ENCODE measurements at places on chromosomes 16 and 17.

DNA sequence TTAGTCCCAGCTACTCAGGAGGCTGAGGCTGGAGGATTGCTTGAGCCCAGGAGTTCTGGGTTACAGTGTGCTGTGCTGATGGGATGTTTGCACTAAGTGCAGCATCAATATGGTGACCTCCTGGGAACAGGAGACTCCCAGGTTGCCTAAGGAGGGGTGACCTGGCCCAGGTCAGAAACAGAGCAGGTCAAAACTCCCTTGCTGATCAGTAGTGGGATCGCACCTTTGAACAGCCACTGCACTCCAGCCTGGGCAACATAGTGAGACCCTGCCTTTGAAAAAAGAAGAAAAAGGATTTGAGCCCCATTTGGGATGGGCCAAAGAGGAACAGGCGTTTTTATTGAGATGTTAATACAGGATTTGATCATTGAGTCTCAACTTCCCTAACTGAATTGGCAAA, 30.6 kb downstream of the CLUH start:
- DNase-seq: no peak

- no peak for DNase-seq
These were observed 3.6 kb downstream of the KRT31 start for GRCh38 chr17:41393826-41394225.

DNA sequence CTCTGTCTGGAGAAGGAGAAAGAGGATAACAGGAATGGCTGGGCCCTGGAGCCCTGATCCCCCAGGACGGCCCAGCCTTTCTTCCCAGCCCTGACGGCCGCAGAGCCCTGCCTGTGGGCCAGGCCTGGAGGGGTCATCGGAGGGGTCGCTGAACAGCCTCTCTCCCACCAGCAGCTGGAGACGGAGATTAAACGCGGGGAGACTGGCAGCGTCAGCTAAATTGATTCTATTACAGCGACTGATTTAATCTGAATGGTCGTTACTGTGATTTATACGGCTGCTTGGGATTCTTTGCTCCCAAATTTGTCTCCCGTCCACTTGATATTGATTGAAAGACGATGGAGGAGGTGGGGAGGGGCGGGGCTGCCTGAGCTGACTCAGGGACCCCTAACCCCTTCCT, 7.1 kb upstream of the CDH15 start:
- DNase-seq: no peak

DNA sequence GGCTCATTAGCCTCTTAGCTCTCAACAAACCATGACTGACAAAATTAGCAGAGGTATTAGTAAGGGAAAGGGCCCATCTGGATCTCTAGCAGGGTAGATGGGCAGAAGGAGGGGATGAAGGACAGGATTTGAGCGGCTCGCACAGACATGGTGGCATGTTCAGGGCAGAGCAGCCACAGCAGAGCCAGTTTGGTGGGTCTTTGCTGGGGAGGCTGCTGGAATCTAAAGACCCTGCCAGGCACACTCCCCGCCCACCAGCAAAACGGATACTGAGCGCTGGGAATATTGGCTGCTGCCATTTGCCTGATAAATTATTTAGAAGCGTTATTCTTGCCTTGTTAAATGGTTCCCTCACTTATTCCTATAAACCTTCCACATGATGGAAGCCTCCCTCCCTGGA, 20.7 kb upstream of the NAT9 start:
- DNase-seq: no peak

DNA sequence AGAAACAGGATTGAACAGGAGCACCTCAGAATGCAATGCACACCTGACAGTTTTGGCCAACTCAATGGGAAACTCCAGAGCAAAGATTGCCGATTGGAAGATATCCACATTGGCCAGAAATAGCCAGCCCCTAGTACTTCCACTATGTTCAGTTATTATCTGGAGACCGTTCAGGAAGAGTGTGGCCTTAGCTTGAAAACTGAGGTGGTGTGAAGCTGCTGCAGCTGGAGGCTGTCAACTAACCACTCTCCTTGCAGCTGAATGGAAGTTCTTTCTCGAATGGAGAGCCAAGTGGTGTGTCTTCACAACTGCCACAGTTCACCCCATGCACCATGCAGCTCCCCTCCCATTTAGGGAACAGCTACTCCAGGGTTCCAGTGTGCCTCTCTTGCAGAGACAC, 61.9 kb upstream of the DHX40 start:
- DNase-seq: no peak

DNA sequence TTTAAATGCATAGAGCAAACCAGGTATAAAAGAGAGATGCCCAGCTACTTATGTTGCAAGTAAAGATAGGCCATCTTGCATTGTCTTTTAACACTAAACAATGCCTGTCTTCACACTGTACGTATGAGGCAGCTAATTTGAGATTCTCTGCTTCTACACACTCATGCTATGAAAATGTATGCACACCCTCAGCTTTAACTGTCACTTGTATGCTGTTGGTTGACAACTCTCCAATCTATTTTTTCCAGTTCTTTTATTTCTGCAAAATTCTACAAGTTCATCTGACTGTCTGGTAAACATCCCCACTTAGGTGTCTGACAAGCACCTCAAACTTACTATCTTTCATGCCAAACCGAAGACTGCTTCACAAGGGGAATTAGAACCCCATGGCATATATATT, 131.7 kb upstream of the SOX9 start:
- DNase-seq: no peak

DNA sequence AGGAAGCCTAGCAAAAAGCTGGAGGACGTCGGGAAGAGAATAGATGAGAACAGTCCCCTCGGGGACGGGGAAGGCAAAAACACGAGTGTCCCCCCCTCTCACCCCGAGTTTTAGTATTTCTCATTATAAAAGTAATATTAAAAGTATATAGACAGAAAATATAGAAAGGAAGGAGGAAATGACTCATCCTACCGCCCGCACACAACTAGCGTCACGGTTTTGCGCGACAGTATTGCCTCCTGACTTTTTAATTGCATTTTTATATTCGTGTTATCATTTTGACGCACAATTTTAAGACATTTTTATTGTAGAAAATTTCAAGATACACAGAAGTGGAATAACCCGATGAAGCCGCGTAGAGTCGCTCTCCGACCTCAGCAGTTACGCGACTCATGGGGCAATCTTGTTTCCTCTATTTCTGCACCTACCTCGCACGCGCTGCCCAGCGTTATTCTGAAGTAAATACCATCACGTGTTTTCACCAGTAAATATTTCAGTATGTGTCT, 652 bp upstream of the SLC25A19 start:
- peak; percentile 72 for DNase-seq

GRCh38 chr16:86848821-86849220, 270.5 kb downstream of the FOXL1 start:
- DNase-seq: no peak

DNA sequence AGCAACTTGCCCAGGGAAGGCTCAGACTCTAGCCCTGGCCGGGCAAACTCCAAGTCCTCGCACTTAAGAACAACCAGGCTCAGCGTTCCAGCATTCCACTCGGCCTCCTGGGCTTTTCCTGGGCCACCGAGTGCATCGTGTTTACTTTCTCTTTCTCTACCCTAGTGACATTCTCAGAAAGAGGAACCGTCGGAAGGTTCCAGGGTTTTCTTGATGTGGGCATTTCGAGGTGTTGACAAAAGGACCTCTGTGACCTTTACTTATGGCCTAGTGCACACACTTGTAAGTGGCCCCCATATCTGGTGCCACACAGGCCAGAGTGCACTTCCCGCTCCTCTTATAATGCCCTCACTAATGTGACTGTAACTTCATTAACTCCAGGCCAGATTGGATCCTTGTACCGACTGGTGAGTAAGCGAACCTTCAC, 3.1 kb upstream of the BANP start:
- no peak for DNase-seq

DNA sequence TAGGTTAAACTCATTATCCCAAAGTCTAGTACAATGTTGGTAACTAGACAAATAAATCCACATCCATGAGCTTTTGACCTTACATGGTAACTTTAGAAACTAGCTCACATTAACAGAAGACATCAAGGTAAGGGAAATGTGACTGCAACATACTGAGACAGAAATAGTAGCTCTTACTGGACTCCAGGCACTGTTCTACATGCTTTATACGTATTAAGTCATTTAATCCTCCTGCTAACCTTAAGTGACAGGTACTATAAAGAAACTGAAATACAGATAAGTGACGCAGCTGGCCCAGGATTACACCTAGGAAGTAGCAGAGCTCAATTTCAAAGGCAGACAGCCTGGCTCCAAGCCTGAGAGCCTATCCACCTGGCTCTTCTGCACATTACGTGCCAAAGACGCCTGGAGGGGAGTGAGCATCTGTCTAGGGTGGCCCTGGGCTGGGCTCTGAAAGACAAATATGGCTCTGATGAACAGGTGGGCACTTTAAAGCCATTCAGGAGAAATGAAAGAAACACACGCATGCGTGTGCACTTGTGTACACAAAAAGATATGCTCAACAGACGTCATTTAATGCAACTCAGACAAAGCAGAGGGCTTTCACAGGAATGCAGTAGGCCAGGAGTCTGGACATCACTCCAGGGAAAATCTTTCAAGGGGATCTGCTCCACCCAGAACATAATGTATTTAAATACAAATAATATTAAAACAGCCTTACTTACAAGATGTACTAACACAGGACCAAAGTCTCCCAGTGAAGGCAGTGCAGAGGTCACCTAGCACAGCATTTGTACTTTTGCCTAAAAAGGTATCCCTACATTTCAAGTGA, 4.4 kb downstream of the ZC3H7A start:
- no peak for DNase-seq

GRCh38 chr16:17362946-17363345, 107.8 kb downstream of the XYLT1 start:
- no peak for DNase-seq

- no peak for DNase-seq
These were observed 108.2 kb downstream of the VAT1L start for GRCh38 chr16:77896415-77897128.

DNA sequence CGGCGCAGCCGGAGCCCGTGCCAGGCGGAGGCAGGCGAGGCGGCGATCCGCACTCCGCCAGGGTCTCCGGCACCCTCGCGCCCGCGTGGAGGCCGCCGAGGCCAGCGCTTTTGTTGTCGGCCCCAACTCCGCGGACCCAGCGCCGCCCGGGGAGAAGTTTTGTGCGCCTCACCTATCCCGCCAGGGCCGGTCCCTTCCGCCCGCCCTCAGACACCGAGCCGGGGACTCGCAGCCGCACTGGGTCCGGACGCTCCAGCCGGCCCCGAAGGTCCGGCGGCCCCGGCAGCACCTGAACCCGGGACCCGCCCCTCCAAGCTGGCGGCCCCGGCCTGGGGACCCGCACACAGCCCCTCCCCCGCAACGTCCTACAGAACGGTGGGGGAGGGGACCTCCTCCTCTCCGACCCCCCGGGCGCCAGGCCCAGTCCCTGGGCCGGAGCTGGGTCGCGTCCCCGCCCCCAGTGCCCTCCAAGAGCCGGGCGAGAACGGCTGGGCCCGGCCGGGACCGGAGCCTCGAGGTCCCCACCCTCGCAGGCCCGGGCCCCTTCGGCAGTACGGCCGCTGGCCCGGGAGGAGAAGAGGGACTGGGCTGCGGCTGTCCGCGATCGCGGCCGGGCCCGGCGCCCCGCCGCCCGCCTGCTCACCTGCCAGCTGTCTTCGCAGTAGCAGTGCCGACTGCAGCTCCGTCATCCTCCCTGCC, 698 bp downstream of the UBE2G1 start:
- no peak for DNase-seq

GRCh38 chr17:46733837-46734475, 84.5 kb downstream of the WNT3 start:
- no peak for DNase-seq

DNA sequence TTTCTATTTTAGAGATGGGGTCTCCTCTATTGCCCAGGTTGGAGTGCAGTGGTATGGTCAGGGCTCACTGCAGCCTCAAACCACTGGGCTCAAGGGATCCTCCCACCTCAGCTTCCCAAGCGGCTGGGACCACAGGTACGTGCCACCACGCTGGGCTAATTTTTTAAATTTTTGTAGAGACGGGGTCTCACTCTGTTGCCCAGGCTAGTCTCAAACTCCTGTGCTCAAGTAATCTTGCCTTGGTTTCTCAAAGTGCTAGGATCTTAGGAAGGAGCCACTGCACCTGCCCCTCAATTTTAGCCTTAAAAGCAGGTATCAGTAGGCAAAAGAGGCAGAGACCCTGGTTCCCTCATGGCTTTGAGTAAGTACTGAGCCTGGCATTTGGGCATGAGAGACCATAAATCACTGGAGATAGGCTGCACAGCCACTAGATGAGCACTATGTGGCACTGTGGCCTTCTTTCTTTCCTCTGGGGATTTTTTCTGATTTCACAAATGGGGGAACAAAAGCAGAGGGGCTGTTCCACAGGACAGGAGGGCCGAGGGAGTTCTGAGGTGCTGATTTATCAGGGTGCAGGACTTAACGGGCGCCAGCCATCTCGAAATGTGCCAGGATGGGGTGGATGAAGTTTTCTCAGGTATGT, 82.2 kb downstream of the PLXDC1 start:
- peak; percentile 79 for DNase-seq

DNA sequence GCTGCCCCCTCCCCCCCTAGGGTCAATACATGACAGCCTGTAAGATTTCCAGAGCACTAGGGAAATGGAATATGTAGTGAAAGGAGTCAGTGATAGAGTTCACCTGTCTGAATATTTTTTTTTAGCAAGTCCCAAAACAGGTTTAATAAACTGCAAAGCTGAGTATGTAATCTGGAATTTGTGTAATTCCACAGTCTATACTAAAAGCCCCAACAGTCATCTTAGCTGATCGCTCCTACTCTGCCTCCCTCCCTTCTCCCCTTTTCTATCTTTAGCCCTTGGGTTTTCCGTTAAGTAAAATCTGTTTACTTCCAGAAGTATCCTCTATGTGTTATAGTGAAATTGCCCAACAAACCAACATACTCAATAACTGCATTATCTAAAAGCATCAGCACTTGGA, 3.5 kb downstream of the CDH13 start:
- DNase-seq: peak; percentile 48

DNA sequence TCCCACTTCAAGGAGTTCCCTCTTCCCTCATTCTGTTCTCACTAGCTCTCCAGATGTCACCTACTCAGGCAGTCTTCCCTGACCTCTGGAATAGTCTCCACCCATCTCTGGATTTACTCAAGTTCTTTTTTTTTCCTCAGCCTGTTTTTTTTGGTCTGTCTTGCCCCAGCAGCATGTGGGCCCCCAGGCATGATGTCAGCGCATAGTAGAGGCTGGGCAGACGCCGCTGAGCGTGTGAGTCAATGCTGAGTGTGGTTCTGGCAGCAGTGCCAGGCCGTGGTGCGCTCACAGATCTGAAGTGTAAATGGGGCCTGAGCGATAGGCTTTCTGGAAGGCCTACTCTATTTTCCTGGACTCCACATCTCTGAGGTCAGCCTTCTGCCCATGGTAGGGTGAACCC, 2.7 kb upstream of the KCNJ18 start:
- peak; percentile 88 for DNase-seq

DNA sequence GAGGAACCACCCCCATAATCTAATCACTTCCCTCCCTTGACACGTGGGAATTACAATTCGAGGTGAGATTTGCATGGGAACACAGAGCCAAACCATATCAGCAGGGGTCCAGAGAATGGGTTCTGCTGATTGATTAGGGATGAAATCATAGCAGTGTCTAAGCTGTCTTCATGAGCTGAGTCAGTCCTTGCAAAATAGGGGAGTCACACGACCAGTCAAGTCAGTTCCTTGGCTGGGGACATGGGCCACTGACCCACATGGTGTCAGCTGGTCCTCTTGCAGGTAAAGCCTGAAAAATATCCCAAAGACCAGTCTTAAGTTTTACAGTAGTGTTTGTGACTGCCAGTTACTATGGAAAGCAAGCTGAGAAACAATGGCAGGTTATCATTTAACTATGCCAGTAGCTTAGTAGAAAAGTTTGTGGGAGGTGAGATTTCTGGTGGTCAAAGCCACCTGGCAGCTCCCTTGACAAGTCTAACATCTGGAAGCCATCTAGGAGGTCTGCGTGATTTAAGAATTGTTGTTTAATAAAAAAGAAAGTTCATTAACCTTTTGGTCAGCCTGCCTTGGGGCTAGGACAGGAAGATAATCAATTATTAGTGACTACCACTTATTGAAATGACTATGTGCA, 15.7 kb upstream of the ATF7IP2 start:
- no peak for DNase-seq

Measured in AG20443 (cell line).